Astrocyte of the cerebellum (primary cell): ENCODE measurements at places on chromosomes 5 and 9.

- DNase-seq, result no peak
Observed at GRCh38 chr5:150625164-150625535, 15.3 kb upstream of the SYNPO start.

DNA sequence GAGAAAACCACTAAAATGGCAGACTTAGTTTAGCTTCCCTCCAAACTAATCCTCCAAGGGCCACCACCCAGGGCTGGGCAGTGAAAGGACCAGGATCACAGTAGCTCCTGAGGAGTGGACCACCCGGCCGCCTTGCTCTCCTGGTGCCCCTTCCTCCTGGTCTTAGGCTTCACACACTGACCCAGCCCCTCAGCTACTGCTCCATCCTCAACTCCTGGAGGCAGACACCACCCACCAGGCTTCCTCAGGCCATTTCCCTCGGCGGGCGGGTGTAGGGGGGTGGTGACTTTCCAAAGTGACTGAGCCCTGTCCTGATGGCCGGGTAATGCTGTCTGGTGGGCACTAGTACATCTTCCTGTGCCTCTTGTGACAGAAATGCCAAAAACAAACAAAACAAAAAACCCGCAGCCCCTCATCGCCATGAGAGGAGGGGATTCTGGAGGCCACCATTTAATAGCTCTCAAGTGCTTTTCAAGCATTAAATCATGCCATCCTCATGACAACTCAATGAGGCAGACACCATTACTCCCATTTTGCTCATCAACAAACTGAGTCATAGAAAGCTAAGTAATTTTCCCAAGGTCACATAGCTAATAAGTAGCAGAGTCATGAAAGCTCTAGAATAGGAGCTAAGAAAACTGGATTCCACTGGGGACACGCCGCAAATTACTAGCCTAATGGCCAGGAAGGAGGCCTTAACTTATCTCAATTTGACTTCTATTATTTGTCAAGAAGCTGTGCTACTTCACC lies 91.3 kb upstream of the LRRTM2 start:
- DNase-seq, result no peak

GRCh38 chr9:14400658-14400995 lies 86.7 kb upstream of the NFIB start:
- peak; percentile 85 for DNase-seq

GRCh38 chr9:115633104-115633503 lies 515.1 kb upstream of the TNC start:
- DNase-seq, result peak; percentile 95

DNA sequence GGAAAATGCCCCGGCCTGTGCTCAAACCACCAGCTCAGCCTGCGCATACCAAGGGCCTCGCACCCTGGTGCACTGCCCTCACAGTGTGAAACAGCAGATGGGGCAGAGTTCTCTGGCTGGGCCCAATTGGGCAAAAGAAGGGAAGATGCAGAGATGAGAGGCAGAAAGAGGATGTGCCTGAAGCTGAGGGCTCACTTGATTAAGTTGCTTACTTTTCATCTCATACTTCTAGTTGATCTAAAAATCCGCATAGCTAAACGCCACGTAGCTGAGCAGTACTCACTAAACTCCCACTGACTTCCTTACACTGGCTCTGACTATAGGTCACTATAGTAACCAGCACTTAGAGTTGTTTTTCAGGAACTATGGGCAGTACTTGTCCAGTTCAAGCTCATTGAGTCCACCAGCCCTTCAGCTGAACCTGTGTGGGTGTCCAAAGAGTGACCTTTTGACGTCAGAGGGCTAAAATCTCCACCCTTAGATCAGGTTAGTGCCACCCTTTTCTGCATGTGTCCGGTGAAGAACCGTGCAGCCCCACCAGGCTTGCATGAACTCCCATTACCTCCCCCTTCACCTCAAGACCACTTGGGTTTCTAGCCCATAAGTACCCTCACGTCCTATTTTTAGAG lies 215.2 kb downstream of the AUH start:
- DNase-seq, result no peak

GRCh38 chr5:75931175-75931574 lies 152.0 kb upstream of the SV2C start:
- no peak for DNase-seq

DNA sequence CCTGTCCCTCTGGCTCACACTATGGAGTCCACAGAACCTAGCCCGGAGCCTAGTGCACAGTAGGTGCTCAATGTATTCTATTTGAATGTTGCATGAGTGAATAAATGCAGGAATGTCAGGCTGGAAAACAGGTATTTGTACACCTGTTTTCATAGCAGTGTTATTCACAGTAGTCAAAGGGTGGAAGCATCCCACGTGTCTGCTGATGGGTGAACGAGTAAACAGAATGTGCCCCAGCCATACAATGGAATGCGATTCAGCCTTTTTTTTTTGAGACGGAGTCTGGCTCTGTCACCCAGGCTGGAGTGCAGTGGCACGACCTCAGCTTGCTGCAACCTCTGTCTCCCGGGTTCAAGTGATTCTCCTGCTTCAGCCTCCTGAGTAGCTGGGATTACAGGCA lies 31.5 kb upstream of the IER5L start:
- DNase-seq, result no peak

DNA sequence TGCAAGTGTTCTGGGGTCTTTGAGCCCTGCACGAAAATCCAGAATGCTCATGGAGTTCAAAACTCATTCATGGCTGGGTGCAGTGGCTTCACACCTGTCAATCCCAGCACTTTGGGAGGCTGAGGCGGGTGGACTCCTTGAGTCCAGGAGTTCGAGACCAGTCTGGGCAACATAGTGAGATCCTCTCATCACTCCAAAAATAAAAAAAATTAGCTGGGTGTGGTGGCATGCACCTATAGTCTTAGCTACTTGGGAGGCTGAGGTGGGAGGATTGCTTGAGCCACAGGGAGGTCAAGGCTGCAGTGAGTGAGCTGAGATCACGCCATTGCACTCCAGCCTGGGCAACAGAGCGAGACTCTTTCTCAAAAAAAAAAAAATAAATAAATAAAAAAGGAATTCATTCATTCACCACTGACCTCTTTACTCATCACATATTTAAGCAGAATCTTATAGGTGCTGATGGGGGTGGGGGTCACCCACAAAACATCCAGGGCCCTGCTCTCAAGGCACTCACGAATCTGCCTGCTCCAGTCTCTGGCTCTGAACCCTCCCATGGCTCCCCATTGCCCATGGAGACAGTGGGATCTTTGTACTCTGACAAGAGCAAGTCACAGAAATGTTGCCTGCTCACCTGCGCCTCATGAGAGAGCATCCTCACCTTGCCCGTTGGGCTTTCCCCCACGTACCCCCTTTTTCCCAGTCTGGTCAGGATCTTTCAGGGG lies 76.7 kb upstream of the IER5L start:
- no peak for DNase-seq

DNA sequence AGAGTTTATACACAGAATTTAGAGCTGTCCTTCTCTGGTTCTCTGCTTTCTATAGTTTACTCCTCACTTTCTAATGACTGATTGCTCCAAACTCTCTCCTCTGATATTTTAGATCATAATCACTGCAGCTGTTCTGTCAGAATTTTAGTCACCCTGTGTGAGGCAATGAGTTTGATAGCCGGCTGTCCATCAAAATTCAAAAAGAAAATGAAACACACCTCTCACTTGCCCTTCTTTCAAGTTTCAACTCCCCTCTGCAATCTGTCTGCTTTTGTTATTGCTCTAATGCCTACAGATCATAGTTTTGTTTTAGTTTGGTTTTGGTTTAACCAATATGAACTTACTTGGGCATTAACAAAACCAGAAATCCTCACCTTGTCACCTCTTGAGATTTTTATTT lies 23.3 kb upstream of the ABLIM3 start:
- DNase-seq, result no peak

- peak; percentile 75 for DNase-seq
Observed at GRCh38 chr9:131237931-131238401, 38.3 kb downstream of the FAM78A start.

GRCh38 chr5:56803025-56803424 lies 12.3 kb upstream of the MAP3K1 start:
- DNase-seq, result no peak

GRCh38 chr9:8186560-8186959 lies 387.0 kb upstream of the DMAC1 start:
- DNase-seq, result no peak

GRCh38 chr9:102867488-102867887 lies 127.6 kb upstream of the CYLC2 start:
- no peak for DNase-seq

GRCh38 chr9:130194378-130194932 lies 22.3 kb downstream of the NCS1 start:
- no peak for DNase-seq

DNA sequence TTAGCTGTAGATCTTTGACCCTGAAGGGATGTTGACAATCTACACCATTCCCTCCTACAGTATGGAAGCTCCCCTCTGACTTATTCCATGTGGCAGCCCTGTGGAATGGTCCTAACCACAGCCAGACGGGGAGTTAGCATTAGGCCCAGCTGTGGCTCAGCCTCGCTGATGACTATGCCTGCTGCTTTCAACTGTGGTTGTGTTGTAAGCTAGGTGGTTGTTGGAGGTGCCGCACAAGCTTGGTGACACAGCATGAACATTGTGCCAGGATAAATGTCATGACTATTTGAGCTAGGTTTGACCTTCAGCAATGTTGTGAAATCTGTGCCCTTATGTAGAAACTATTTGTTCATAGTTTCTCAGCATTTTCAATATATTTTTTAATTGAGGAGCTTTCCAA lies 40.6 kb downstream of the SGCD start:
- no peak for DNase-seq

DNA sequence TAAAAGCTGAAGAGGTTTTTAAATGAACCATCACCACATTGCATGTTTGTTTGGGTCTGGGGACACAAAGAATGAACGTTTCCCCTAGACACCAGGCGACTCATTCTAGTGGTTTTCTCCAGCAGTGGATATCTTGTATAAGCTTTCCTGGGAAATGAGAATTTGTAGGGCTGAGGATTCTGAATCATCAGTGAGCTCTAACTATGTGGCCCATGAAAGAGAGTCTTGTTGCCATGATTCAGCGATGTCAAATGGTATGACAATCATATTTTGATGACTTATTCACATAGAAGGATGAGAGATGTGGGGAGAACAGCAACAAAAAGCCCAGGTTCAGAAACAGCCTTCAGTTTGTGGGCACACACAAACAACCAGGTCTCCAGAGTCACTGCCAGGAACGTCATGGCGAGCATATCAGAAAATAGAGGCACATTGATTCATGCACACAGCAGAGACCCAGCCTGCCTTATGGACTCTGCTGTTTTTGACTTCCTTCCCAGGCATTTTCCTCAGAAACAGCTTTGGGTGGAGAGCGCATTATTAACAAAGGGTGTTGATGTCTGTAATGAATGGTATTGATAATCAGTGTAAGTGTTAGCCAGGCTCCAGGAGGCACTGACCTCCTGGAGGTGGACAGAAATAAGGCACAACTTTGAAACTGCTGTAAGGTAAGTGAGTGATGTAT lies 13.3 kb downstream of the ZNF474 start:
- peak; percentile 53 for DNase-seq

DNA sequence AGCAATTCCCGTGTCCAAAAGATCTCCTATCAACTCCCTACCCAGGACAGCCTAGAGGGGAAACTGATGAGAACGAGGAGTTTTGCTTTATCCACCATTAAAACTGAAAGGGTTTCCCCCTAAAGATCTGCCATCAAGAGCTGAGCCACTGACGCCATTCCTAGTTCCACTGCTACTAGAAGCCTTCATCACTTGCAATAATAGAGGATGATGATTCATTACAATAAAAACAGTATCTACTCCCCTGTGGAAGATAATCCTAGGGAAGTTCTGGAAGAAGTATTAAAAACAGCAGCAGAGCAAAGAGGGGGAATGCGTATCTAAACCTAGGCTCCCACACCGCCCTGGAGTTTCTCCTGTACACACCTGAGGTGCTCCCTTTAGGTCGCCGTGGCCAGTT lies 394.5 kb downstream of the BNC2 start:
- DNase-seq, result no peak

DNA sequence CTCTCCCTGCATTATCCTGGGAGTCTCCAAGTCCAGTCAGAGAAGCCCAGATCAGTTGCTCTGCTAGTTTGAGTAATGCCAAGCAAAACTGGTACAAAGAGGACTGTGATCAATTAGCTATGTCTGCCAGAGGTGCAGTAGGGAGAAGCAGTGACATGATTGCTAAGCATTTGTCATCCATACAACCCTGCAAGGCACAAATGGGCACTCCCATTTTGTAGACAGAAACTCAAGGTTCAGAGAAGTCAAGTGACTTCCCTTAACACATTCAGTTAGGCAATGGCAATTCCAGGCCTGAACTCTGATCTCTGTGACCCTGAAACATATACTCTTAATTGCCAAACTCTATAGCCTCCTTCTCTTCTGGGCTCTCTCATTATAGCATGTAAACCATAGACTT lies 34.0 kb downstream of the NDST1 start:
- DNase-seq, result no peak

DNA sequence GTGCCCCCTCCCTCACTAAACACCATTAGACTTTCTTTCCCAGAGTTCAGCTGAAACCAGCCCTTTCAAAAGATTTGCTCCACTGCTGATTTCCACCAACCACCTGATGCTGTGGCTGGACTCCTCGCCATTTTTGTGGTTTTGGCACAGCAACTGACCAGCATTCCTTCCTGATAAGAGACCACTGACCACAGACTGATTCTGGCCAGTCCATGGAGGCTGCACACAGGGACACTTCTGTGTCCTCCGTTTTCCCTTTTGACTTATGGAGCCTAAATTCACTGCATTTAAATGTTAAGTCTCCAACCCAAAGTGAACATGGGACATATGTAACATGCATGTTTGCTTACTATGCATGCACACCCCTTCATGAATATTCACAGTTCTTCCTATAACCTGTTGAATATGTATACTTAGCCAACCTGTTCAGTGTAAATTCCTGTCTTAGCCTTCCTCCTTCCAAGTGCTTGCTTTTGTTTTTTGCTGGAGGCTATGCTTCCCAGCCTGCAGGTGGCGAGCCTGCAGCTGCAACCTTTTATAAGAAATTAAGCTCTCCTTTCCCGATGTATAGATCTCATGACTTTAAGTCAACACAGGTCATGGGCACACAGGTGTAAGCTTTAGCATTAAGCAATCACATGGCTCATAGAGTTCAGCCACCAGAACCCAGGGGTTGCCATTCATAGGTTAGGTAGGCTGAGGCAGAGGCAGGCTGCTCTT lies 78.7 kb downstream of the ACTL7B start:
- DNase-seq, result peak; percentile 88

- no peak for DNase-seq
Observed at GRCh38 chr9:136597141-136597885, 51.5 kb upstream of the NOTCH1 start.

DNA sequence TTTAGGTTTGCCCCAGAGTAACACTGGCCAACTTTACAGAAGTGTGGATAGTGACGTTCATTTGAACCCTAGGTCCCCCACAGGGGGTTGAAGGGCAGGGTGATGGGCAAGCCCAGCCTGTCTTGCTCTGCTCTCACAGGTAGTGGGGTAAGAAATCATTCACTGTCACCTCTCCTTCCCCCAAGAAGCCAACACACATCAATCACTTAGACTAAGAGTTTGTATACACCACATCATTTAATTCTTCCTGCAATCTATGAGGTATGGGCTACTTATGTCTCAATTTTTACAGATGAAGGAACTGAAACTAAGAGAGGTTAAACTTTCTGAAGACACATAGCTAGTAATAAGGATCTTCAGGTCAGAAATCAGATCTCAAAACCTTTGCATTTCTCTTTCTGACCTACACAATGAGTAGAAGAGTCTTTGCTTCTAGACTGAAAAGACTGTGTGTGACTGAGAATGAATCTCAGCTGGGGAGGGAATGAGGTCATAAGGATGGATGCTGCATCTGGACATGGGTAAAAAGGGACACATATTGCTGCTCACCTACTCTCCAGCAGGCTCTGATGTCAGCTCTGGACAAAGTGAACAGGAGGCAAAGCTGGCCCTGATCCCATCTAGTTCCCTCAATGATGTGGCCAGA lies 81.0 kb upstream of the EQTN start:
- no peak for DNase-seq

- DNase-seq, result no peak
Observed at GRCh38 chr5:80037366-80037765, 2.2 kb downstream of the THBS4 start.
